Spleen (tissue), 13 donors: ENCODE measurements at places on chromosomes 13 and 19. TPM values are rescaled to one million over a fixed set of nuclear protein-coding genes. Genes with fewer than 3 reads are reported as not detected.

Gene PEAK3
- total RNA-seq: 17.4 TPM

Gene FBXW9
- 1.7 TPM for total RNA-seq

Gene ACTMAP
- total RNA-seq: 8.1 TPM

Gene SLC6A16
- 5.0 TPM for total RNA-seq

Gene HSH2D
- 51.4 TPM for total RNA-seq

Gene ATP11A
- total RNA-seq: 71.2 TPM

Gene DCT
- total RNA-seq: 0.21 TPM

Gene ZNF430
- 24.3 TPM for total RNA-seq

Gene CRTC1
- total RNA-seq: 15.7 TPM

Gene KIR2DL4
- total RNA-seq: 4.2 TPM

Gene MYBPC2
- 0.44 TPM for total RNA-seq

Gene PRTN3
- total RNA-seq: 9.6 TPM

Gene FOXA3
- total RNA-seq: not detected

Gene IL11
- total RNA-seq: not detected

Gene URAD
- total RNA-seq: not detected

Gene ZNF700
- 20.1 TPM for total RNA-seq

Gene MAB21L1
- total RNA-seq: 0.73 TPM

Gene SULT2B1
- total RNA-seq: not detected

Gene SYNE4
- total RNA-seq: 1.3 TPM

Gene MPV17L2
- total RNA-seq: 7.8 TPM

Gene CYP4F8
- total RNA-seq: not detected

Gene CYP4F11
- 4.9 TPM for total RNA-seq

Gene TSKS
- total RNA-seq: 2.1 TPM

Gene ALG11
- total RNA-seq: 27.1 TPM

Gene FCGBP
- total RNA-seq: 4.3 TPM

Gene KLF1
- total RNA-seq: 0.44 TPM

Gene ZSCAN1
- not detected for total RNA-seq

Gene CGB8
- total RNA-seq: not detected

Gene GRIN2D
- 0.77 TPM for total RNA-seq

Gene C19orf73
- 1.8 TPM for total RNA-seq

Gene ZNF382
- 8.4 TPM for total RNA-seq

Gene ZNF154
- total RNA-seq: 14.2 TPM

Gene ZNF628
- total RNA-seq: 7.6 TPM

Gene SHC2
- total RNA-seq: 41.5 TPM

Gene ADPRHL1
- 1.6 TPM for total RNA-seq

Gene ZC3H4
- total RNA-seq: 68.7 TPM

Gene SIRT6
- total RNA-seq: 15.9 TPM

Gene EDDM13
- not detected for total RNA-seq

Gene PODNL1
- 3.0 TPM for total RNA-seq

Gene CD70
- total RNA-seq: 2.8 TPM

Gene NLRP5
- not detected for total RNA-seq

Gene C2CD4C
- total RNA-seq: 0.77 TPM

Gene CABP5
- total RNA-seq: not detected

Gene U2AF1L4
- total RNA-seq: 29.7 TPM

Gene ADM5
- total RNA-seq: 14.2 TPM

Gene EHD2
- 55.3 TPM for total RNA-seq

Gene TSHZ3
- total RNA-seq: 14.0 TPM

Gene CCDC70
- total RNA-seq: not detected

Gene LENG1
- 8.6 TPM for total RNA-seq

Gene FAM216B
- not detected for total RNA-seq

Gene GARIN5B
- not detected for total RNA-seq

Gene MTUS2
- total RNA-seq: 0.85 TPM

Gene PCDH9
- 3.8 TPM for total RNA-seq

Gene CC2D1A
- 40.1 TPM for total RNA-seq

Gene ZNF613
- 5.9 TPM for total RNA-seq

Gene ATP4B
- total RNA-seq: not detected

Gene MISP3
- 1.8 TPM for total RNA-seq

Gene KLF5
- 1.4 TPM for total RNA-seq
